Testis (tissue), 5 donors: ENCODE measurements at places on chromosomes 13 and 19. TPM values are rescaled to one million over a fixed set of nuclear protein-coding genes. Genes with fewer than 3 reads are reported as not detected.

The GSX1 gene
- not detected for polyA plus RNA-seq

The FOSB gene
- 22.7 TPM for polyA plus RNA-seq

The ZNF600 gene
- 2.7 TPM for polyA plus RNA-seq

The FUT2 gene
- 0.20 TPM for polyA plus RNA-seq

The REEP6 gene
- 386 TPM for polyA plus RNA-seq

The KBTBD7 gene
- polyA plus RNA-seq = 7.7 TPM

The CABP5 gene
- polyA plus RNA-seq = not detected

The ATXN8OS gene
- not detected for polyA plus RNA-seq

The ATP12A gene
- polyA plus RNA-seq = 1.6 TPM

The MAP3K10 gene
- 23.1 TPM for polyA plus RNA-seq

The TINCR gene
- polyA plus RNA-seq = 3.0 TPM

The IGLON5 gene
- 13.9 TPM for polyA plus RNA-seq

The SLC25A41 gene
- polyA plus RNA-seq = 7.6 TPM

The KLK3 gene
- polyA plus RNA-seq = 1.3 TPM

The HIF3A gene
- 3.8 TPM for polyA plus RNA-seq

The PEPD gene
- 51.1 TPM for polyA plus RNA-seq

The THAP8 gene
- polyA plus RNA-seq = 25.8 TPM

The IFI30 gene
- polyA plus RNA-seq = 47.6 TPM

The FCAR gene
- polyA plus RNA-seq = not detected

The IL4I1 gene
- 61.9 TPM for polyA plus RNA-seq

The ZNF730 gene
- polyA plus RNA-seq = 1.3 TPM

The ZNF491 gene
- 1.2 TPM for polyA plus RNA-seq

The TEX101 gene
- 231 TPM for polyA plus RNA-seq

The INAFM1 gene
- polyA plus RNA-seq = 9.0 TPM

The TYROBP gene
- 77.5 TPM for polyA plus RNA-seq

The RASA3 gene
- 13.2 TPM for polyA plus RNA-seq

The SIGLEC12 gene
- 1.0 TPM for polyA plus RNA-seq

The EXOSC5 gene
- 28.0 TPM for polyA plus RNA-seq

The VAV1 gene
- polyA plus RNA-seq = 8.9 TPM
